ENCODE measurements at places on chromosomes 7 and 10.

DNA sequence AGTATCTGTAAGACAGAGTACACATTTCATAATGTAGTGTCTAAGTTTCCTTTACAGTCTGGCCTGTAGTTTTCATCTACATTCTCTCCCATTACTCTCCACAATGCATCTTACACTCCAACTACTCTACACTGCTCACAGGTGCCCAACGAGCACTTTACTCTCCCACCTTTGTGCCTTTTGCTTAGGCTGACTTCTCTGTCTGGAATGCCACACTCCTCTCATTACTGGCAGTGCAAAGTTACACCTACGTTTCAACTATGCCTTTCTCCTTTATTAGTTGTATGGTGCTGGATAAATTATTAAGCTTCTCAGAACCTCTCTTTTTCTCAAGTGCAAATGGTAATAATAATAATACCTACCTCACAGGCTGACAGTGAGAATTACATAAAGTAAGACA lies 70.5 kb downstream of the RNLS start:
- no peaks in the 10 kb centered on the region for H3K4me1 ChIP-seq
- H3K27ac ChIP-seq, result no peak overlapping the region
- H3K4me3 ChIP-seq, result no peak overlapping the region
- no peaks in the 10 kb centered on the region for H3K27me3 ChIP-seq
- H3K36me3 ChIP-seq, result no peaks in the 10 kb centered on the region
- DNase-seq, result no peak

GRCh38 chr10:14774797-14775196 lies at the start of gene FAM107B:
Gene FAM107B (minus strand): TSS chr10:14774897. CDS start chr10:14774663, 234 bp downstream.
- H3K36me3 ChIP-seq, result no peaks in the 10 kb centered on the region
- no peaks in the 10 kb centered on the region for H3K4me1 ChIP-seq
- no peak for DNase-seq
- H3K27me3 ChIP-seq, result no peaks in the 10 kb centered on the region
- no peak within 1 kb of the TSS for H3K27ac ChIP-seq
- no peak within 1 kb of the TSS for H3K4me3 ChIP-seq

DNA sequence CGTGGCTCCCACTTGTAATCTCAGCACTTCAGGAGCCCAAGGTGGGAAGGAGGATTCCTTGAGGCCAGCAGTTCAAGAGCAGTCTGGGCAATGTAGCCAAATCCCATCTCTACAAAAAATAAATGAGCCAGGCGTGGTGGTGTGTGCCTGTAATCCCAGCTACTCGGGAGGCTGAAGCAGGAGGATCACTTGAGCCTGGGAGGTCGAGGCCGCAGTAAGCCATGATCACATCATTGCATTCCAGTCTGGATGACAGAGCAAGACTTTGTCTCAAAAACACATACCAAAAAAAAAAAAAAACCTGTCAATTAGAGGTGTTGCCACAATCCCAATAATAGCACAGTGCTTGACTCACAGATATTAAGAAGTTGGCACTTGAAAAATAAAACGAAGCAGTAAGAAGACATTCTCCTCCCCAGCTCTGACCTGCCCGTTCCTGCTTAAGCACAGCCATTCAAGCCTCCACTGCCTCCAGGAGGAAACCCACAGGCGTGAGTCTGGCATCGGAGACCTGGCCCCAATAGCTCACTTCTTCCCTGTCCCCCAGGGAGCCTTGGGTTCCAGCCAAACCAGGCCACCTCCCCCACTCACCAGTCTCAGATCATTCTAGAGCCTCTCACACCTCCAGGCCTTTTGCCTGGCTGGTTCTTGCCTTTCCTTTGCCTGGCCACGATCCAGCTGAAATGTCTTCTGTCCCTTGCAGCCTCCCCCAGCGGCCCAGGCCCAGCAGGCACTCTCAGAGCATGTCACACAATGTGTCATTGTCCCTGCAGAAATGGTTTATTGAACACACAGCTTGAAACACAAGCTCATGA lies 45.3 kb upstream of the GTF2I start:
- no peak overlapping the region for H3K4me3 ChIP-seq
- peaks cover 8% of the 10 kb centered on the region for H3K4me1 ChIP-seq
- H3K27ac ChIP-seq, result peak overlapping the region; percentile 18
- H3K36me3 ChIP-seq, result no peaks in the 10 kb centered on the region
- H3K27me3 ChIP-seq, result no peaks in the 10 kb centered on the region
- DNase-seq, result no peak

DNA sequence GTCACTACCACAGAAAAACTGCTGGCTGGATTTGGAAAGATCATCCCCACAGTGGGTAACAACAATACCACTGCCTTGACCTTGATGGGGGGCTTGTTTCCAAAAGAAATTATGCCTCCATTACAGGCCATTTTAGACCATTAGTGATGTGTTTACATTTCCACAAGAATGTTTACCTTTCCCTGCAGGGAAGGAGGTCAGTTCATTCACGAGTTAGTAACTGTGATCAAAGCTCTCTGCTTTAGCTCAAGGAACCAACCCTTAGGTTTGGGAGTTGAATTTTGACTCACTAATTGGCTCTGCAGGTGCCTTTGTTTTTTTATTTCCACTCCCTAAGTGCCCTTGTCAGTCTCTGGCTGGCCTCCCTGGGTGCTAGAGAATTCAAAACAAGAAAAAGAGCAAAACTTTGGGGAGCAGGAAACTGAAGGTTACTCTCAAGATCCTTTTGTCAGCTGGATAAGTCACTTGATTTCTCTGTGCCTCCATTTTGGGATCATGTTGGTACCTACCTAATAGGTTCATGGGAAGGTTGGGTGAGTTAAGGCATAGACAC lies 41.1 kb upstream of the NUPR2 start:
- no peak overlapping the region for H3K4me3 ChIP-seq
- no peaks in the 10 kb centered on the region for H3K4me1 ChIP-seq
- DNase-seq, result no peak
- H3K36me3 ChIP-seq, result no peaks in the 10 kb centered on the region

DNA sequence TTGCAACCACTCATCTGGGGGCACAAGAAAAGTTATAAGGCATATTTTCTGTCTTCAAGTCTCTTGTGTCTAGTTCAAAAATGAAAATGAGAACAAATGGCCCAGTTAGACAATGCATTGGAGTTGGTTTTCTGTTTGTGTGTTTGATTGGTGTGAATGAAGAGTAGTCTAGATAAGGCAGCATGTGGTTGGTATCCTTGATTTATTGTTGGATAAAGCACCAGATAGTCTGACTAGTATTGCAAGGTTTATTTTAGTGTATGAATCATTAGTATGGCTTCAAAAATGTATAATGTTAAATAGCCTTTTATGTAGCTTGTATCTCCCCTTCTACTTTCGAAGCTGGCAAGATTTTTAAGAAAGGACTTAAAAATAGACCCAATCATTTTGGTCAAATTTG lies 237.3 kb downstream of the CDK14 start:
- no peak for DNase-seq
- no peak overlapping the region for H3K4me3 ChIP-seq
- H3K27me3 ChIP-seq, result no peaks in the 10 kb centered on the region
- peaks cover 2% of the 10 kb centered on the region for H3K4me1 ChIP-seq
- H3K36me3 ChIP-seq, result no peaks in the 10 kb centered on the region
- H3K27ac ChIP-seq, result no peak overlapping the region

GRCh38 chr10:83542774-83543411 lies 596.4 kb upstream of the GHITM start:
- no peaks in the 10 kb centered on the region for H3K36me3 ChIP-seq
- no peaks in the 10 kb centered on the region for H3K27me3 ChIP-seq
- H3K4me3 ChIP-seq, result no peak overlapping the region
- no peak for DNase-seq
- H3K27ac ChIP-seq, result no peak overlapping the region

- no peaks in the 10 kb centered on the region for H3K27me3 ChIP-seq
- no peak overlapping the region for H3K27ac ChIP-seq
- H3K36me3 ChIP-seq, result no peaks in the 10 kb centered on the region
- H3K4me3 ChIP-seq, result no peak overlapping the region
- DNase-seq, result peak; percentile 43
Measured at GRCh38 chr10:133388236-133388972, 5.6 kb upstream of the MTG1 start.

DNA sequence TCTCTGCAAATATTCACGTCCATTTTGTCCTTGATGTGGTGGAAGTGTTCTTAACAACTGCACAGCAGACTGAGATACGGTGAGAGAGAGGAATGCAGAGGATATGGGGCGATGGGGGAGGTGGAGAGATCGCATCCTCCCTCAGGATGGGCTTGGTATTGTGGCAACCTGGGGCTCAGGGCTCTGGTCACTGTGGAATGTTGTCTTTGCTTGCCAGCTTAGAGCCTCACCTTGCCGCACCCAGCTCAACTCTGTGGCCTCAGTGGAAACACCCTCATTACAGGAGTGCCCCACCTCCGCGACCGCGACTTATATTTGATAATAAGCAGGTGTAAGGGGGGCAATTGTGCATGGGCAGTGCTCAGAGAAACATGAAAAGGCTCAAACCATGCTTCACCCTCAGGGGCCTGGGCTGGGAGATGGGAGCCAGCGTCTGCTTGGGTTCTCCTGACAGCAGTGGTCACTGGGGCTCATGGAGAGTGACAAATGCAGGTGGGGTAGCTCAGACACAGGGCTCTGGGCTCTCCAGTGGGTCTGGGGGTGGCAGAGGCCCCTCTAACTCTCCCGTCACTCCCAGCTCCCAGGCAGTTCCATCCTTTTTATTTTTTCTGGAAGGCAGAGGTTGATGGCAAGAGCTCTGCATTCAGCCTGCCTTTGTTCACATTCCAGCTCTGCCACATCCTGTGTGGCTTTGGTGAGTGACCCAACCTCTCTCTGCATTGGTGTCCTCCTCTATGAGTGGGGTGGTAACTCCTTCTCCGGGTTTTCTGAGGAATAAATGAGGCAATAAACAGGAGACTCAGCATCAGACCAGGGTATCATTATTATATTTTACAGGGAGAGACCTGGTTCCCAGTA lies 43.1 kb upstream of the EMX2 start:
- no peaks in the 10 kb centered on the region for H3K4me1 ChIP-seq
- no peak overlapping the region for H3K27ac ChIP-seq
- no peak overlapping the region for H3K4me3 ChIP-seq
- no peaks in the 10 kb centered on the region for H3K36me3 ChIP-seq
- DNase-seq, result no peak

DNA sequence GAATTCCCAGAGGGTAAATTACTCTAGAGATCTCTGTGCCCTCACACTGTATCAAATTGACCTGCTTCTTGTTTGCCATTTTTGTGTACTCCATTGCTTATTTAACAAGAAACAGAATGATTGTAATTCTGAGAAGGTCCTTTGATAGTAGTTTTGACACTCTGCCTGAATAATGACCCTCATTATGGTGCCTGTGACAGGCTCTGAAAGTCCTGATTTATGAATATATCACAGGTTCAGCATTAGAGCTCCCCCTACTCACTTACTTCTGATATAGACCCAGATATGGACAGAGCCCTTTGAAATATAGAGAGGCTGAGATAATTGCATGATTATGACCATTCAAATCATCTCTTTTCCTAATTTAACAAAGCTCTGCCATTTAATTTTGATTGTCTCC lies 465.2 kb downstream of the MDFIC start:
- H3K27me3 ChIP-seq, result peaks cover 8% of the 10 kb centered on the region
- H3K27ac ChIP-seq, result no peak overlapping the region
- no peaks in the 10 kb centered on the region for H3K36me3 ChIP-seq
- no peak overlapping the region for H3K4me3 ChIP-seq

DNA sequence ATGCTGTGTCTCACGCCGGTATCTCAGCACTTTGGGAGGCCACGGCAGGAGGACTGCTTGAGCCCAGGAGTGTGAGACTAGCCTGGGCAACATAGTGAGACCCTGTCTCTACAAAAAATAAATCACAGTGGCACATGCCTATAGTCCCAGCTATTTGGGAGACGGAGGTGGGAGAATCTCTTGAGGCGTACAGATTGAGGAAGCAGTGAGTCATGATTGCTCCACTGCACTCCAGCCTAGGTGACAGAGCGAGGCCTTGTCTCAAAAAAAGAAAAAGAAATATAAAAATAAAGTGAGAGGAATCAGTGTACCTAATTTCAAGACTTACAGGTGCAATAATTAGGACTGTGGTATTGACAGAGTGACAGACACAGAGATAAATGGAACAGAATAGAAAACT lies 23.9 kb downstream of the SLC25A40 start:
- peaks cover 48% of the 10 kb centered on the region for H3K36me3 ChIP-seq
- DNase-seq, result no peak
- no peak overlapping the region for H3K27ac ChIP-seq

GRCh38 chr10:16490511-16490910 lies 31.2 kb downstream of the C1QL3 start:
- H3K4me1 ChIP-seq, result no peaks in the 10 kb centered on the region
- H3K36me3 ChIP-seq, result no peaks in the 10 kb centered on the region
- no peak overlapping the region for H3K27ac ChIP-seq

DNA sequence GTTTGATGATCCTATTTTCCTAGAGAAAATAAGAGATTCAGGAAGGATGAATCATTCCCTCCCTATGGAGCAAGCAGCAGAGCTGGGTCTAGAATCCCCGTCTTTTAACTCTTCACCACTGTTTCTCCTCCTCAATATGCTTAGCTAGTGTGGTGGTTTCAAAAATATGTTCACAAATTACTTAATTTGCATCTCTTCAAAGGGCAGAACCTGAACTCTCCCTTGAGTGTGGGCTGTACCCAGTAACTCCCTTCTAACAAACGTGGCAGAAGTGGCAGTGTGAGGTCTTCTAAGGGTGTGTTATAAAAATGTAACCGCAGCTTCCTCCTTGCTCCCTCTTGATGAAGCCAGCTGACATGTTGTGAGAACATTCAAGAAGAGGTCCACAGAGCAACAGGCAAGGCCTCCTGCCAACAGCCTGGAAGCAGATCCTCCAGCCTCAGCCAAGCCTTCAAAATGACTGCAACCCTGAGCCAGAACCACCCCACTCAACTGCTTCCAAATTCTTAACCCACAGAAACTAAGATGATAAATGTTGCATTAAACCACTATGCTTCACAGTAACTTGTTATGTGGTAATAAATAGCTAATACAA lies 36.6 kb downstream of the SRPK2 start:
- H3K27ac ChIP-seq, result peak overlapping the region; percentile 56
- DNase-seq, result no peak
- peaks cover 8% of the 10 kb centered on the region for H3K4me1 ChIP-seq
- no peaks in the 10 kb centered on the region for H3K36me3 ChIP-seq
- no peaks in the 10 kb centered on the region for H3K27me3 ChIP-seq

Measured in RWPE2 (cell line).